ENCODE measurements at places on chromosomes 7 and 10.
A peak's percentile ranks its signal among the peaks of the same experiment; 100 is the strongest.

GRCh38 chr10:58892031-58892531, 284.4 kb upstream of the PHYHIPL start:
- DNase-seq = no peak

GRCh38 chr10:66639371-66639770, 286.5 kb upstream of the LRRTM3 start:
- DNase-seq = peak; percentile 83

DNA sequence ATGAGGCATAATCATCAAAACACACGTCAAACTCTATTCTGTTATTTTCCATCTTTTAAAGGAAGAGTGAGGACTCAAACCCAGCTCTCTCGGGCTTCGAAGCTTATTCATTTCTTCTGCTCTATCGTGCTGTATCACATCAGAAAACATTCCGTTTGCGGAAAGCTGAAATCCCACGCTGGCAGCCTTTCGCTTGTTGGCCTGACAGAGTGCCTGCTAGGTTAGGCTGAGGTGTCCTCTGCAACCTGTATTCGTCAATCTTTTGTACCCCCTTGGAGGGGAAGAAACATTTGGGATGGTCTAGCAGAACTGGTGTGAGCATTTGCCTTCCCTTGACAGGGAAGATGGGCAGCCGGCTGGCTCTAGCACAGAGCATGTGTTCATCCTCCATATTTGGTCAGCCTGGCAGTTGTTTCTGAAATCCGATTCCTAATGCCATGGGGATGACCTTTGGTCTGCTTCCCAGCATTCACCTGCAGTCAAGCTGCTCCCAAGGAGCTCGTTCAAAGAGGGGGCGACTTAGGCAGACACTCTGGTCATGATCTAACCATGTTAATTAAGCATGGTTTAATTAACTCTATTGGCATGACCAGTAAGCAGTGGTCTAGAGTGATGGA, 55.2 kb downstream of the TACC2 start:
- peak; percentile 23 for DNase-seq

DNA sequence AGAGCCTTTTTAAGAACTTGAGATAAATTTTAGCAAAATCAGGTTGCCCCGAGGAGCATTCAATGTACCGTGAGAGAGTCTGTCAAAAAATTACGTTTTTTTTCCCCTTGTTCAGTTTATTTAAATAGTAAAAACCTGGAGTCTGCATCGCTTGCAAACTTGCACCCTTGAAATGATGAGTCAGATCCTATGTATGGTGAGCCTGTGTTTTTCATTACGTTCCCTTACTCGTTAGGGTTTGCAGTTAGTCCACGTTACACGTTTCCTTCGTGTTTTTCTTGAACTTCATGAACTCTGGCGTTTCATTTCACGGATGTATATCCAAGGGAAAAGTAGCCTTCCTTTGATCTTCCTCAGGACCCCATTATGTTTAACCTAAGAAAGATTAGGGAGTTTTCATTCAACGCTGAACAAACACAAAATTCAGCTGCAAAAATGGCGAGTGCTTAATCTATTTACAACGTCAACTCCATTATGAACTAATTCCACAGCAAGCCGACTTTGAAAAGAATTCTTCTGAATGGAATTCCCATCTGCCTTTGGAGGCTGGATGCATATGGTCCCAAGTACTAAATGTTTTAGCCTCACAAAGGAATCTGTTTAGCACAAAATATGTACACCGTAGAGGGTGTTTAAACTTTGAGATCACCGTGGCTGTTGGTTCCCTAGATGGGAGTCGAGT, 182.4 kb downstream of the MYOF start:
- DNase-seq = peak; percentile 79

GRCh38 chr7:130350945-130351790, 6.6 kb downstream of the CPA5 start:
- DNase-seq = no peak

GRCh38 chr7:41874201-41874785, 171.4 kb upstream of the INHBA start:
- DNase-seq = no peak

DNA sequence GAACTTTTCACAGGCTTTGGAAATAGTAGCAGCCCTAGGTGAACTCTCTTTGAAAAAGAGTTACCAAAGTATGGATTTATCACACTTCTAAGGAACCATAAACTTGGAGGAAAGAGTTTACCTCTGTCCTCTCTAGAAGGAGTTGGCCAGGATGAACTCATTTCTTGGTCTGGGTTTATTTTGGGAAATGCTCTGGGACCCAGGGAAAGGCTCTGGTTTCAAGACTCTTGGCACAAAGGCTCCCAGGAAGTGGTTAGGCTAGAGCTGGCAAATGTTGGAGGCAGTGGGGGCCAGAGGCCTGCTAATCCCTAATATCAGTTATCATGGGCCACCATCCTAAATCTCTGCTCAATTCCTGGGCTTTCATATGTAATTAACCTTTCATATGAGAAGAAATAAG, 36.3 kb upstream of the CDK6 start:
- no peak for DNase-seq

GRCh38 chr10:77036993-77037734, 600.4 kb downstream of the KCNMA1 start:
- DNase-seq = peak; percentile 12

- peak; percentile 62 for DNase-seq
Measured at GRCh38 chr7:17021205-17021604, 139.4 kb upstream of the AGR3 start.

GRCh38 chr7:159084069-159084801, 60.4 kb downstream of the VIPR2 start:
- DNase-seq = no peak

GRCh38 chr10:78254013-78254412, 220.3 kb downstream of the RPS24 start:
- no peak for DNase-seq

DNA sequence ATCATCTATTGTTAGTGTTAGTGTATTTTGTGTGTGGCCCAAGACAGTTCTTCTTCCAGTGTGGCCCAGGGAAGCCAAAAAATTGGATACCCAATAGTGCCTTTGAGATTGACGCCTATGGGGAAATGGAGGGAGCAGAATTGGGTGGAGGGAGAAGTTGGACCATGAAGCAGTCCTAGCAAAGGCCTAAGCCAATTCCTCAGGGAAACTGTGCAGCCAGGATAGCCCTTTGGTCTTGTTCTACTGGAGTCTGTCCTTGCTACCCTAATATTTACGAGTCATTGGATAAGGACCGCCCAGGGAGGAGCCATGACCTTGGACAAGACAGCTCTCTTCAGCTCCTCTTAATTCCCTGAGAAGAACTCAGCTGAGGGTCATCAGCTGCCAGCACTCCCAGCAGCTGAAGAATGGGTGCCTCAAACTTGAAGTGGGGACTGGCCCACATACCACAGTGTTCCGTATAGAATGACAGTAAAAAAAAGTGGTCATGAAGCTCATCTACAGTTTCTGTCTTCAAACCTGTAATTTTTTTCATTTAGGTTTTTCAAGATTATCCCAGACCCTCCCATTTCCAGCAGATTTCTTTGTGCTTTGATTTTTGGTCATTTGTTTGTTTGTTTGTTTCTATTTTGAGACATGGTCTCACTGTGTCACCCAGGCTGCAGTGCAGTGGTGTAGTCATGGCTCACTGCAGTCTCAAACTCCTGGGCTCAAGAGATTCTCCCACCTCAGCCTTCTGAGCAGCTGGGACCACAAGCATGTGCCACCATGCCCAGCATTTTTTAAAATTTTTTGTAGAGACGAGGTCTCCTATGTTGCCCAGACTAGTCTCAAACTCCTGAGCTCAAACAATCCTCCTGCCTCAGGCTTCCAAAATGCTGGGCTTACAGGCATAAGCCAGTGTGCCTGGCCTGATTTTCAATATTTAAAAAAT, 81.2 kb downstream of the C1GALT1 start:
- no peak for DNase-seq

GRCh38 chr7:66845379-66846095, 75.5 kb upstream of the TMEM248 start:
- no peak for DNase-seq

- no peak for DNase-seq
Measured at GRCh38 chr10:130615457-130615856, 479.3 kb downstream of the GLRX3 start.

DNA sequence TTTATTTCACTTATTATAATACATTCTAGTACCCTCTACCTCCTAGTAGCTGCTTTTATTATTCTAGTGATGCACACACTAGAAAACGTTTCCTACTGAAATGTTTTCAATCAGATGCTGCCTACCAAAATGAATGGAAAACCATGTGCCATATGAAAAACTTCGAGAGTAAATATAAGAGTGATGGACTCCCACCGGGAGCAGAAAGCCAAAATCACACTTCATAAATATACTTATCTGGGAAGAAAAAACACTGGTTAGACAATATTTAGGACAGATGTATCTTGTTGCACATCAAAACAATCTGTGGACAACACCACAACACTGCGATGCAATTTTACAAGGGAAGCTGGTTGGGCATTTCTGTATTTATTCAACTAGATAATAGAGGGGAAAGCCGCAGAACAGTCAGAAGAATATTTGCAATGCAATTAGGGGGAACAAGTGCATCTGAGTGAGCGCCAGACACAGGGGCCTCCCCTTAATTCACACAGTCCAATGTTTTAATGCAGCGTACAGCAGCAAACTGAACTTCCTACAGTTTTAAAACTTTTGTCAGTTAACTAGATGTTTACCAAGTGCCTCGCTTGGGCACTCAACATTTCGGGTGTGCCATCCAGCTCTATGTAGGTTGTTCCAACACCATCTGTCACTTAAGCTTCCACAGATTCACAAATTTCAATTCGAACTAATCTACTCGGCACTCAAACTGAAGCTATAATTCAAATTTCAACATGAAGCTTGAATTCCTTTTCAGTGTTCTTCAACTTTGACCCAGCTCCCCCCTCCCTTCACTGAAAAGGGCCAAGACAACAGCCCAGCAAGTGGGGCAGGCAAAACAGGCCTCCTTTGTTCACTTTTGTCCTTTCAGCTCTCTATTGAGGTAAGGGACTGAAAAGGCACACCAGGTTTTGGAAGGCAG, 7.4 kb downstream of the NRCAM start:
- no peak for DNase-seq

- DNase-seq = no peak
Measured at GRCh38 chr7:674454-675410, 51.8 kb upstream of the DNAAF5 start.

- DNase-seq = no peak
Measured at GRCh38 chr7:70241536-70242175, 643.4 kb downstream of the AUTS2 start.

DNA sequence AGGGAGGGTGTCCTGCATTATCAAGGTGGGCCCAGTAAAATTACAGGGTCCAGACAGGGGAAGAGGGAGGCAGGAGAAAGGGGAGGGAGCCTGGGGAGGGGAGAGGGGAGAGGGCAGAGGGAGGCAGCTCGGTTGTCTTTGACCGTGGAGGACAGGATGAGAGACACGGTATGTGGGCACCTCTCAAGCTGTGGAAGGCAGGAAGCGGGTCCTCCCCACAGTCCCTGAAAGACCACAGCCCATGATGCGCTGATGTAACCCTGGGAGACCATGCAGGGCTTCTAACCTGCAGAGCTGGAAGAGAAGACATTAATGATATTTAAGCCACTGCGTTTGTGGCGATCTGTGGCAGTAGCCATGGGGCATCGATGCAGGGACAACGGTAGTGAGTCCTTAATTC, 27.2 kb upstream of the MNX1 start:
- no peak for DNase-seq

DNA sequence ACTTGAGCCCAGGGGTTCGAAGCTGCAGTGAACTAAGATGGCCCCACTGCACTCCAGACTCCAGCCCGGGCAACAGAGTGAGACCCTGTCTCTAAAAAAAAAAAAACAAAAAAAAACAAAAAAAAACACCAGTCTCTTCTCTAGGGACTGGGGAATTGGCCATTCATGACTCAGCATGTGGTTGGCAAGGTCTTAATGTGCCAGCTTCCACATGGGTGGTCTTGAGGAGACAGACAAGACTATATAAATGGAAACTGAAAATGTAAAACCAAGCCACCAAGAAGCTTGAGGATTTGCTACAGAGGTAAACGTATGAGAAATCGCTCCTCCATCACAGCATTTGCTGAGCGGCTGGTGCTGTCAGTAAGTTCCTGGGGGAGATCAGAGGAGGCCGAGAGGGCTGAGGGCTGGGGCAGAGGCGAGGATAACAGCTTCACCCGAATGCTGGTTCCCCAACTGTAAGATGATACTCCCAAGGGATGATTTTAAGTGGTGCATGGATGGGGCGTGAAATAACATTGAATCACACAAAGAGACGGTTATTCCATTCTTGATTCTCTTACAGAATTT, 128.7 kb downstream of the C10orf105 start:
- no peak for DNase-seq

DNA sequence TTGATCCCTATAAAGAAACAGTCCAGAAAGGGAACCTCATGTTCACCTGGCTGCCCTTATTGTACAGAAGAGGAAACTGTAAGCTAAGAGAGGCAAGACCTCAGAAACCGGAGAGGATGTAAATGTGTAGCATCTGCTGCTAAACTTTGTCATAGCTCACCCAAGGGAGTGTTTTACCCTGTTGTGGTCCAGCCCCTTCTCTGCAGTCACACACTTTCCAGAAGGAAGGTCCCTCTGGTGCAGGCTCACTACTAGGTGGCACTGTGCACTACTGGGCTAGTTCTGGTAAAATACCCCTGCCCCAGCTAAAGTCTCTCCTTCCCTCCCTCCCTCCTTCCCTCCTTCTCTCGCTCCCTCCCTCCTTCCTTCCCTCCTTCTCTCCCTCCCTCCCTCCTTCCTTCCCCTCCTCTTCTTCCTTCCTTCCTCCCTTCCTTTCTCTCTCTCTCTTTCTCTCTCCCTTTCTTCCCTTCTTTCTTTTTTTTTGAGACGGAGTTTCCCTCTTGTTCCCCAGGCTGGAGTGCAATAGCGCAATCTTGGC, 42.5 kb upstream of the LCOR start:
- DNase-seq = no peak

DNA sequence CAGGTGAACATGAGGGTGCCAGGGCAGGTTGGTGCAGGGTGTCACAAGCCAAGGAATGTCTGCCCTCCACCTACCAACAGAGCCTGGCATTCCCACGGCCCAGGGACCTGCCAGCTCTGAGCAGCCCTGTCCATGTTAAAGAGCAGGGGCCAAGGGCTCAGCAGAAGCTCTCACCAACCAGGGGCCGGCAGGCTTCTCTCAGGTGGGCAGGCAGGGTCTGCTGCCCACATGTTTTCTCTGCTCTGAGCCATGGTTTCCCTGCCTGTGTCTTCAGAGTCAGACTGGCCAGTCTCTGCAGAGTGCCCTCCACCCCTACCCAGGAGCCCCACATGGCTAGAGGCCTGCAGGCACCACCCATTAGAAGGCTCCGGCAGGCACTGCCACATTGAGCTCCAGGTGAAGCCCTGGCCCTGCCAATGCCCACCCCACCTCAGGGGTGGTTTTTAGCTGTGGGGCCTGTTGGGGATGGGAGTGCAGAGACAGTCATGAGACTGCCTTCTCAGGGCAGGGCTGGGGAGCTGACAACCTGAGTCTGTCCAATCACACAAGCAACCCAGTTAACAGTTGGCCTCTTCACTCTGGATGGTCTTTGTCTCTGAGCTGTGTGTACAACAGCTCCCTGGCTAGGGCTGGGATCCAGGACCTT, 135.9 kb downstream of the ARHGAP22 start:
- no peak for DNase-seq

GRCh38 chr7:111074748-111075146, 16.2 kb upstream of the LRRN3 start:
- DNase-seq = no peak

- no peak for DNase-seq
Measured at GRCh38 chr10:120599200-120599724, 142.2 kb downstream of the PLPP4 start.

Measured in iris pigment epithelial cell (primary cell).